ENCODE measurements at places on chromosomes 3 and 15. TPM values are rescaled to one million over a fixed set of nuclear protein-coding genes. Genes with fewer than 3 reads are reported as not detected.

ACAA1 gene
- 27.7 TPM for total RNA-seq

WDR5B gene
- 6.9 TPM for total RNA-seq

NR1I2 gene
- not detected for total RNA-seq

CEP97 gene
- 11.2 TPM for total RNA-seq

SCG5 gene
- total RNA-seq = not detected

KBTBD8 gene
- total RNA-seq = 2.4 TPM

C3orf70 gene
- 0.11 TPM for total RNA-seq

NTRK3 gene
- total RNA-seq = under 0.01 TPM

ALPK3 gene
- 0.79 TPM for total RNA-seq
